ENCODE measurements at places on chromosomes 11 and 22.

GRCh38 chr11:34266090-34266912, 91.5 kb downstream of the ABTB2 start:
- no peak for DNase-seq
- H3K36me3 ChIP-seq = no peaks in the 10 kb centered on the region
- H3K27ac ChIP-seq = no peak overlapping the region
- peaks cover 3% of the 10 kb centered on the region for H3K4me1 ChIP-seq
- H3K4me3 ChIP-seq = no peak overlapping the region

DNA sequence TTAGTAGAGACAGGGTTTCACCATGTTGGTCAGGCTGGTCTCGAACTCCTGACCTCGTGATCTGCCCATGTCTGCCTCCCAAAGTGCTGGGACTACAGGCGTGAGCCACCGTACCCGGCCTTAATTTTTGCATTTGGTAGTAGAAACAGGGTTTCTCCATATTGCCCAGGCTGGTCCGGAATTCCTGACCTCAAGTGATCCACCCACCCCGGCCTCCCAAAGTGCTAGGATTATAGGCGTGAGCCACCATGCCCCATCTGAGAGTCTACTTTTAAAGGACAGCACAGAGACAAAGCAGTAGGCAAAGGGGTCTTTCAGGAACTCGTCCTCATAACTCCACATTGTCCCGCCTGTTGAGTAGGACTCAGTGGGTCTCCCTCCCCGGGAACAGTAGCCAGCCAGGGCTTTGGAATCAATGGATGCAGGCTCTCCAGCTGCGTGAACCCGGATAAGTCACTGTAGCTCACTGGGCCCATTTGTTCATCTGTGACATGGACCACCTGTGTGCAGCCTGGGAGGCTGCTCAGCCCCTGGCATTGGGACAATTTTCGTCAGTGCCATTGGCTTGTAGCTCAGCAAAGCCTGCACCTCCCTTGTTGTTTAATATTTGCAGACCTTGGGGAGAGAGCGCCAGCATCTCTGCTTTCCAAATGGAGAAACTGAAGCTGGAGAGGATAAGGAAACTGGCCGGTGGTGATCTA, 86.1 kb downstream of the ARHGAP8 start:
- no peaks in the 10 kb centered on the region for H3K36me3 ChIP-seq
- H3K4me3 ChIP-seq = no peak overlapping the region
- no peak for DNase-seq
- no peak overlapping the region for H3K27ac ChIP-seq

DNA sequence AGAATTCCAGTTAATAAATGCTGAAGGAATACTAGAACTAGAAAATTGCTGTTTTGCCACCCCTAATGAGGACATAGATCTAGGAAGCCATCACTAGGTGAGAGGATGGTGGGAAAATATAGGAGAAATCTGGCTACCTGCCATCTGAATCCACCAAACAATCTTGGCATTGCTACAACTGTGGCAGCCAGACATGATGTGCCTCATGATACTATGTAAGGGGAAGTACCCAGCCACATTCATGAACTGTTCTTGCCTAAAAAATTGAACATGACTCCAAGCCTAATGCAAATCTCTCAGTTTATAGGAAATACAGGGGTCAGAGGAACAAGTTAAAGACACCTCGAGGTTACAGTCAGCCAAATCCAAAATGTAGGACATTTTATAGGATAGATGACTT, 72.8 kb downstream of the SFI1 start:
- H3K27ac ChIP-seq = no peak overlapping the region
- DNase-seq = no peak
- H3K4me1 ChIP-seq = peaks cover 7% of the 10 kb centered on the region
- H3K27me3 ChIP-seq = no peaks in the 10 kb centered on the region

DNA sequence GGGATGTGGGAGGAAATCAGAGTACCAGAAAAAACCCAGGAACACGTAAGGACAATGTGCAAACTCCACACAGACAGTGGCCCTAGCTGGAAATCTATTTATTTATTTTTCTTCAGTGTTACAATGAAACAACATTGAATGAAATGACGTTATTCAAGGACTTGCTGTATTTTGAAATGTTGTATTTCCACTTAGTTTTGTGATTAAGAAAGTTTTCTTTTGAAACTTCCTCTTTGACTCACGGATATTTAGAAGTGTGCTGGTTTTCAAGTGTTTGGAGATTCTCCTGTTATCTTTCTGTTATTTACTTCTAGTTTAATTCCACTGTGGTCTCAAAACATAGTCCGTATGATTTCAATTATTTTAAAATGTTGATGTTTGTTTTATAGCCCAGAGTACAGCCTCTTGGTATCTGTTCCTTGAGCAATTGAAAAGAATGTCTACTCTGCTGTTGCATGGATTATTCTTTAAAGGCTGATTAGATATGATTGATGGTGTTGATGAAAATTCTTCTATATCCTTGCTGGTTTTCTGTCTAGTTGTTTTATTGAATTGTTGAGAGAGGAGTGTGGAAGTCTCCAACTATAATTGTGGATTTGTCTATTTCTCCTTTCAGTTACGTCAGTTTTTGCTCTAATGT, 141.0 kb downstream of the ARHGAP20 start:
- H3K36me3 ChIP-seq = no peaks in the 10 kb centered on the region
- peaks cover 26% of the 10 kb centered on the region for H3K27me3 ChIP-seq
- no peak for DNase-seq
- no peaks in the 10 kb centered on the region for H3K4me1 ChIP-seq

- no peak for DNase-seq
- peaks cover 78% of the 10 kb centered on the region for H3K27me3 ChIP-seq
- H3K27ac ChIP-seq = no peak overlapping the region
- H3K4me1 ChIP-seq = peaks cover 21% of the 10 kb centered on the region
- H3K4me3 ChIP-seq = no peak overlapping the region
- H3K36me3 ChIP-seq = no peaks in the 10 kb centered on the region
Measured at GRCh38 chr22:29079218-29079901, 6.5 kb downstream of the KREMEN1 start.

DNA sequence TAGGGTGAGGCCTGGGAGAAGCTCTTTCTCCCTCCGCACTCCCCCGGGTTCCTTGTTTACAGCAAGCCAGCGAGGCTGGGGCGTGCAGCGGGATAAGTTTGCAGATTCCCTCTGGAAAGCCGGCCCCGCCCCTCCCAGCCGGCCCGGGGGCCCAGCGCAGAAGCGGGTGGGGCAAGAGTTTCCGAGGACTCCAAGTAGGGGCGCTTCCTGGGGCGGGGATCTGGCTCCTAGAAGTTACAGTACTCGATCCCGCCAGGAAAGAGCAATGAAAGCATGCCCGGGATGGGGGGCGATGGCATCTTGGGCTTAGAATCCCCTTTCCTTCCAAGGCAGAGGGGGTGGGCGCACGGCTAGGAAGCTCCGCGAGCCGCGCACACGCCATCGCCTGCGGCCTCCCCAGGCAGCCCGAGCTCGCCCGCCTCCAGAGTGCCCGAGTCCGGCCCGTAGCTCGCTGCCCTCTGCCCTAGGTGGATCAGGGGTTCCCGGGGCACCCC, 385 bp downstream of the TST start:
- H3K36me3 ChIP-seq = no peaks in the 10 kb centered on the region
- no peak for DNase-seq
- H3K27ac ChIP-seq = no peak overlapping the region
- H3K4me3 ChIP-seq = peak overlapping the region; percentile 90
- peaks cover 22% of the 10 kb centered on the region for H3K4me1 ChIP-seq
- H3K27me3 ChIP-seq = no peaks in the 10 kb centered on the region

Measured in activated CD8-positive, alpha-beta memory T cell treated with anti-CD3 and anti-CD28 coated beads, Interleukin-2, amount 10 ng/mL, durations not matched to agents 7 days and 5 days (primary cell).